ENCODE measurements at places on chromosomes 11 and 22.
A peak's percentile ranks its signal among the peaks of the same experiment; 100 is the strongest.

DNA sequence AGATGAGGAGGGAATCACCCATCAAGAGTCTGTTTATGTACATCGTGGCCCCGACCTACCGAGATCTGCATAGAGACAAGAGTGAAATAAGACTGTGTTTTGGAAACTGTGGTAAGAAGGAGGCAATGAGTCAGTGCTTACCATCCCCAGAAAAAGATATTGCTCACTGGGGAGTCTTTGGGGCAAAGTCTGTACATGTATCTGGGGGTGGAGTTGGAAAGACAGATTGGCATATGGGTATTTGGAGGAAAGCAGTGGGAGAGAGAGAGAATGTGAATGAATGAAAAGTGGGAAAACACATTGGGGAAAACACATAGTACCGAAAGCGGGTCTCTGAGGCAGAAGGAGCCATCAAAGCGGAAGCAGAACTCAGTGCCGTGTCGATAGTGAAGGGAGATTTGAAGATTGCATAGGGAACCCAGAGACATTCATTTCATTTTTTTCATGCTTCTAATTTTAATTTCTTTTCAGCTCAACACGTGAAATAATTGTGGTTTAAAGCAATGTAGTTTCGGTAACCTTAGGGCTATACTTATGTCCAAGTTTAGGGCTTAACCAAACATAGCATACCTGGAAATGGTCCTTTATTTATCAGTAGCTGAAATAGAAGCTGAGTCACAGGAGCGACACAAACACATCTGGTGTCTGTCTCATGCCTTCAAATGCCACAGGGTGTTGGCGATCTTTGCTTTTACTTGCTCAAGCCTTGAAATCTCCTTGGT lies 98.6 kb upstream of the CD44 start:
- no peak for DNase-seq

DNA sequence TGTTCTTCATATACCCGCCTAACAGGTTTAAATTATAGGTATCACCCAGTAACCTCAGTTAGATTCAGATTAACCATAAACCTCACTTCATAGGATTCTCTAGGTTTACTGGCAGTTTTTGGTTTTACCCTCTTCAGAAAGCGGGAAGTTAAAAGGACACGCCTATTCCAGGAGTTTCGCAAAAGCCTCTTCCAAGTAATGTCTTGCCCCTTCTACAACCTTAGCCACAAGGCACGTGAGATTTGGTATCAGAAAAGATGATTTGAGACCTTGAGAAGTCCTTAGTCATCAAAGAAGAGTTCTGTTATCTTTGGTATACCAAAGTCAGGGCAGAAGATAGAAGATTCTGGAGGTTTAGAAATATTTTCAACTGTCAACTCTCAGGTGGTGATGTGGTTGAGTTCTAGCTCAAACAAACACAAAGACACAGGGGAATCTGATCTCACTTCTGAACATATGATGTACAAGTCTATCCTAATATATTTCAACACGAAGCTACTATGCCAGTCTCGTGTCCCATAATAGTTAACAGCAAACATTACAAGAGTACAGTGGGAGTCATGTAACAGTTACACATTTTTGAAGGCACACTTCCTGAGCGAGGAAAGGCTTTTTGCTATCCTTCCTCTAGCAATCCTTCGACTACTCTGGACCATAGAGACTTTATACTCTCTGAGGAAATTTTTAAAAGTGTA lies 103.5 kb downstream of the USP35 start:
- no peak for DNase-seq

DNA sequence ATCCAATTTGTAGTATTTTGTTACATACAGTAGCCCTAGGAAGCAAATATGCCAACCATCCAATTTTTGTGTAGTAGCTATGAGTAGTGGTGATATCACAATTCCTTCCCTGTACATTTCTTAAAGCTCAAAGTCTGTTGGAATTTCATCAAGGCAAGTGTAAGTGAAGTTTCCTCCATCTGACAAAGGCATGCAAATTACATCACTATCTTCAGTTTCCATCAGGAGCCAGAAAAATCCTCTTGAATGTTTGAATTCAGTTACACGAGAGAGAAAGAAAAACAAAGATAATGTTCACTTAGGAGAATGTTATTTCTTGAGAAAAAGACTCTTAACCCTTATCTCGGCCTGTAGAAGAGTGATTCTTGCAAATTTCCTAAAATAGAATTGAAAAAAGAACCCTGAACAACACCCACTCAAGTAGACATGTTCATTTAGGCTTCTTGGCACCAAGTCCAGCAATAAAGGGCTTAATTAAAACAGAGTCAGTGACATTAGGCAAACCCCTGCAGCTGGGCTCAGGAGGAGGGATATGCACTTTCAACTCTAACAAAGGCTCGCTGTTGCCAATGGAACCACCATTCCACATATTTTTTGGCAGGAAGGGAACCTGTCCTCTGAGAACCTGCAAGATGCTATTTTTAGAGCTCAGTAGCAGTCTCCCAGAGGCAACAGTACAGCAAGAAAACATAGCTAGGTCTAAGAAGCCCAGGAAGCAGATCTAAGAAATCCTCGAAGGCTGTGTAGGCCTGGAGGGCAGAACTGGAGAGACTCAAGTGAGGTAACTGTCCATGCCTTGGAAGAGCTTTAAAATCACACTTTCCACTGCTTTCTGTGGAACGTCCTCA lies 144.6 kb downstream of the CCDC81 start:
- no peak for DNase-seq

DNA sequence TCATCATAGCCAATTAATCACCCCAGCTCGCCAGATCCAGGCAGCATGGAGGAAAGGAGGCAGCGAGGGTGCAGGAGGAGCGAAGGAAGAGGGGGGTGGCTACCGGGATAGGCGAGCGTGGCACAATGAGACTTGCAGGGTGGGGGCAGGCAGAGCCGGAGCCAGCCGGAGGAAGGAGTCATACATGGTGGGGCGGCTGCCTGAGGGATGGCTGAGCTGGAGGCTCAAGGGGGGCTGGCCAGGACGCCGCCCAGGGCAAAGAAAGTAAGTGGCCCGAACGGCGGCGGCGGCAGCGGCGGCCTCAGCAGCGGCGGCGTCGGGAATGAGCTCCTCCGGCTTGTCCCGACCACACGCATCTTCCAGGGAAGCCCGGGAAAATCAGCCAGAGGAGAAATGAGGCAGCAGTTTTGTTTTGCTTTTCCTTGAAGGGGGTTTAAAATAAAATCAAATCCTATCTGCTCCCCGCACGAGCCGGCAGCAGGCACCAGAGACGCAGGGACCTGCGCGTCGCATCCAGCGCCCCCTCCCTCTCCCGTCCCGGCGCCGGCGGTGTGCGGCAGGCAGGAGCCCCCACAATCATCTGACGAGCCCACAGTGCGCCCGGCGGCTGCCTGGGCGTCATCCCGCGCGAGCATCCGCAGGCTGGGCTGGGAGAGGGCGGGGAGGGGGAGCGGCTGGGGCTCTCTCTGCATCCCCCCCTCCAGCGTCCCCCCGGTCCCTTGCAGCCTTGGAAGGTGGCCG lies 263.6 kb downstream of the CTTN start:
- DNase-seq, result peak; percentile 34

GRCh38 chr11:68880851-68881250 lies 22.8 kb downstream of the MRPL21 start:
- DNase-seq, result no peak

GRCh38 chr22:40387746-40388145 lies 17.4 kb downstream of the SGSM3 start:
- DNase-seq, result no peak

GRCh38 chr11:2536440-2536989 lies 91.7 kb downstream of the KCNQ1 start:
- no peak for DNase-seq

DNA sequence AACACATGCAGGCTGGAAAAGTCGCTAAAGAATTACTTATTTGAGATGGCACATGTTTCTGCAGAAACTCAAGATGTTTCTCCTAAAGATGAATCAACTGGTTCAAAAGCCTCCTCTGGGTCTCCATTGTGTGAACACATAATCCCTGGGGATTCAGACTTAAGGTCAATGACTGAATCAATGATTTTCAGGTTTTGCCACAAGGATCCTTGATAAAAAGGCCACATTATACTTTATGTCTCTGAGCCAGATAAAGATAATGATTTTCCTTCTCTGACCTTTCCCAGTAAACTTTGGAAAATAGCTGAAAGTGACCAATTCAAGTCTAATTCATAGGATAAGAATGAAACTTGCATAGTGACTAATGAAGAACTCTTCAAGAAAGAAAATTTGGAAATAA lies 2.3 kb upstream of the XKR3 start:
- no peak for DNase-seq

GRCh38 chr11:84543367-84544159 lies 1083.6 kb downstream of the DLG2 start:
- DNase-seq, result no peak

DNA sequence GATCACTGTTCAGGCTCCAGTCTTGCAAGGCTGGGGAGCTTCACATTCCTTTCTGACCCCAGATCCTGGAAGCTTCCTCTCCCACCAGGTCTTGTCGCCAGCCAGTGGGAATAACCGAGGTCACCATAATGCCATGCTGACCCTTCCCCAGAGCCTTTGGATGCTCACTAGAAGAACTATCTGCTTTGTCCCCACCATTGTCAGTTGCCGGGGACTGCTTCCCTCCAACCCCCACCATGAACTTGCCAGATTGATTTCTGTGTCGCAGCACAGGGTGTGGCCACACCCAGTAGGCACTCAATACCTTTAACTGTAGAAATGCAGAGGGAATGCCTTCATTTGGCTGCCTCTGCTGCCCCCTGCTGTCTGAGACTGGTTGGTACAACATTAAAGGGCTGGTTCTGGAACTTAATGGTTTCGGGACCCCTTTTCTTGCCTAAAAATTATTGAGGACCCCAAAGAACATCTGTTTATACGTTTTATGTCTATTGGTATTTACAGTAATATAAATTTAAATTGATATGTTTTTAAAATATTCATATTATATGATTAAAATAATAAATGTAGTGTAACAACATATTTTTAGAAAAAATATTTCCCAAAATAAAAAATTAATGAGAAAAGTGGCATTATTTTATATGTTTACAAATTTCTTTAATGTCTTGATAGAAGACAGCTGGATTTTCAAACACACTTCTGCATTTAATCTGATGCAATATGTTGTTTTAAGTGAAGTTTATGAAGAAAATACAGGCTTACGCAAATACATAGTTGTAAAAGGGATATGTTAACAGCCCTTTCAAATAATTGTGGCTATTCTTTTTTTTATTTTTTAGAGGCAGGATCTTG lies 6.7 kb upstream of the GDPD5 start:
- no peak for DNase-seq

- DNase-seq, result no peak
These were observed 108.9 kb upstream of the CLMP start for GRCh38 chr11:123303924-123304323.

DNA sequence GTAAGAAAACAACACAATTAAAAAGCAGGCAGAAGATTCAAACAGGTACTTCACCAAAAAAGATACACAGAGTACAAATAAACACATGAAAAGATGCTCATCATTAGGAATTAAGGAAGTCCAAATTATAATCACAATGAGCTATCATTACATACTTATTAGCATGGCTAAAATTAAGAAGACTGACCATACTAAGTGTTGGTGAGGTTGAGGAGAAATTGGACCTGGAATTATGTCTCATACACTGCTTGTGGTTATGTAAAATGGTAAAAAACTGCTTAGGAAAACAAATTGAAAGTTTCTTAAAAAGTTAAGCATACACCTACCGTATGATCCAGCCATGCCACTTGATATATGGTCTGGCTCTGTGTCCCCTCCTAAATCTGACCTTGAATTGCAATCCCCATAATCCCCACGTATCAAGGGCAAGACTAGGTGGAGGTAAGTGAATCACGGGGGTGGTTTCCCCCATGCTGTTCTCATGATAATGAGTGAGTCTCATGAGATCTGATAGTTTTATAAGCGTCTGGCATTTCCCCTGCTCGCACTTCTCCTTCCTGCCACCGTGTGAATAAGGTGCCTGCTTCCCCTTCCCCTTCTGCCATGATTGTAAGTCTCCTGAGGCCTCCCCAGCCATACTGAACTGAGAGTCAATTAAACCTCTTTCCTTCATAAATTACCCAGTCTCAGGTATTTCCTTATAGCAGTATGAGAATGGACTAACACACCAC lies 4.8 kb downstream of the SAAL1 start:
- DNase-seq, result no peak

DNA sequence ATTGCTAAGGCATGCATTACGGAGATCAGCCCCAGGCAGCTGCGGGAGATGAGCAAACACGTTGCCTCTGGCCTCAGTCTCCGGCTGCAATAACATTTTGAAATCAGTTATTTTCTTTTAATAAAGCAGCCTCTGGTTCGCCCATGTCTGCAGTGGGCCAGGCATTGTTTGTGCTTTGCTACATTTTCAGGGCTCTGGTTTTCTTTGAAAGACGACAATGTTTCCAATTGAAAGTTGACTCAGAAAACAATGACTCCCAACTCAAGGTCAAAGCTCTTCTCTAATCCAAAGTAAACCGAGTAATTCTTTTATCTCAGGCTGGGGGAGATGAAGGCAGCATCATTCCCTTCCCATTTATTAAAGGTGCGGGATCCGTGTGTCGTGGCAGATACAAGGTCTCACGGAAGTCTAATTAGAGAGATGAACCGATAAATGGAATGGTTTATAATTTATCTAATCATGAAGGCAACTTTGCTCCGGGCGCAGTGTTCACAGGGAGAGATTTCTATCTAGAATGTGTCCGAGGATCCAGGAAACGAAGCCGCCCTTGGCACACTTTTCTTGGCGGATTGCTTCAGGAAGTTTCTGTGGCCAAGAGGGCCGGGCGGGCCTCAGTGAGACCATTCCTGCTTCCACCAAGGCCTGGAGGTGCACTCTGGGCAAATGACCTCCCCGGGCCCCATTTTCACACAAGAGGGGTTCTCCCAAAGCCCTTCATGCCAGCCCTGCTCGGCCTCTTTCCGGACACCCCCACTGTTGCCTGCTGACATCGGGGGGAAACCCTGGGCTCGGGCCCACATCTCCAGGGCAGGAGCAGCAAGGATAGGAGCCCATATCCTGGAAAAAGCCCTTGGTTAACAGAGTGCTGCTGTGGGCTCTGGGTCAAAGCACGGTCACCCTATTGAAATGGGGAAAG lies 811.4 kb downstream of the BRD1 start:
- no peak for DNase-seq

DNA sequence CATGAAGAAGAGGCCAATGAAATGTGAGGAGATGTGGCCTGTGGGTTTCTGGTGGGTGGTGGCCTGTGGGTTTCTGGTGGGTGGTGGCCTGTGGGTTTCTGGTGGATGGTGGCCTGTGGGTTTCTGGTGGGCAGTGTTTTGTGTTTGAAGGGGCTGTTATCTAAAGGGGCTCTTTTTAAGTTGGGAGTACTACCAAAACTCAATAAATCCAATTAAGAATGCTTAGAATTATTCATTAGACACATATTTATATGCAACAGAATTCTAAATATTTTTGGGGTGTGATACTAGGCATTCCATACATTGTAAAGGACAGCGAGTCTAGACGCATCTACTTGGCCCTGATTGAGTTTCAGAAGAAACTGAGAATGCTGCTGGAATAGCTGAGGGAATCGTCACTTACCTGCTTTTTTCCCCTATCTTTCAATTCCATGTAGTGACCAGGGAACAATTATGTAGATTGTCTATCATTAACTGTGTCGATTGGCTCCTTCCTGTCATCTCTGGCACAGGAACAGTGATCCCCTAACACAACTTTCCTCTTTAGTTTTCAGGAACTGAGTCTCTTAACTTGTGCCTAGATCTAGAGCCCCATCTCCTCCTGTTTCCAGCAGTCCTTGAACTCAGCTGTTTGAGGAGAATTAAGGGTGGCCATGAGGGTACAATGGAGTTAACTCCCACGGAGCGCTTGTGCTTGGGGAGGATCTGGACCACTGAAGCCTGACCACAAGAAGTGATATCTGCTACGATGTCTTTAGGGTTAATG lies 37.3 kb upstream of the TOP3B start:
- DNase-seq, result no peak

Measured in C1 segment of cervical spinal cord (tissue), 14 donors.